AG04450 (cell line): ENCODE measurements at places on chromosomes 12 and 14. TPM values are rescaled to one million over a fixed set of nuclear protein-coding genes. Genes with fewer than 3 reads are reported as not detected.

The KRT73 gene
- not detected in 2 replicates for polyA plus RNA-seq

The NTS gene
- 0.20 TPM in 1 of 2 replicates, not detected in the other for polyA plus RNA-seq

The PUS7L gene
- 9.1 and 15.2 TPM in 2 replicates for polyA plus RNA-seq

The RPL10L gene
- polyA plus RNA-seq = not detected in 2 replicates

The SLC22A17 gene
- polyA plus RNA-seq = 17.4 and 27.0 TPM in 2 replicates

The SYT10 gene
- not detected in 2 replicates for polyA plus RNA-seq

The BICDL1 gene
- polyA plus RNA-seq = not detected in 2 replicates

The PIWIL1 gene
- not detected in 2 replicates for polyA plus RNA-seq

The CLEC9A gene
- polyA plus RNA-seq = not detected in 2 replicates

The KRT71 gene
- not detected in 2 replicates for polyA plus RNA-seq

The KRT6C gene
- not detected in 2 replicates for polyA plus RNA-seq

The PMEL gene
- polyA plus RNA-seq = 1.6 and 2.2 TPM in 2 replicates

The IL26 gene
- not detected in 2 replicates for polyA plus RNA-seq

The ZNF410 gene
- polyA plus RNA-seq = 54.5 and 55.3 TPM in 2 replicates

The EIF2S1 gene
- polyA plus RNA-seq = 105 and 149 TPM in 2 replicates

The IAPP gene
- polyA plus RNA-seq = not detected in 2 replicates

The CLEC4E gene
- polyA plus RNA-seq = not detected in 2 replicates

The FAR2 gene
- 3.2 and 3.4 TPM in 2 replicates for polyA plus RNA-seq

The C12orf54 gene
- not detected in 2 replicates for polyA plus RNA-seq

The LRCOL1 gene
- 0.11 and 0.35 TPM in 2 replicates for polyA plus RNA-seq

The DBX2 gene
- not detected in 2 replicates for polyA plus RNA-seq

The FAM177A1 gene
- 44.1 and 54.0 TPM in 2 replicates for polyA plus RNA-seq

The TMPO gene
- 31.2 and 49.1 TPM in 2 replicates for polyA plus RNA-seq

The CNIH1 gene
- polyA plus RNA-seq = 248 and 254 TPM in 2 replicates

The KRT3 gene
- polyA plus RNA-seq = not detected in 2 replicates

The CPSF6 gene
- 42.8 and 49.5 TPM in 2 replicates for polyA plus RNA-seq

The FAM181A gene
- not detected in 2 replicates for polyA plus RNA-seq

The SERPINA10 gene
- not detected in 2 replicates for polyA plus RNA-seq

The KIF21A gene
- polyA plus RNA-seq = 0.94 and 1.4 TPM in 2 replicates

The CLEC4D gene
- not detected in 2 replicates for polyA plus RNA-seq

The RNF34 gene
- 47.4 and 55.3 TPM in 2 replicates for polyA plus RNA-seq

The LRRC10 gene
- not detected in 2 replicates for polyA plus RNA-seq

The RNASE3 gene
- polyA plus RNA-seq = not detected in 2 replicates

The KRT86 gene
- 0.04 TPM in 1 of 2 replicates, not detected in the other for polyA plus RNA-seq

The EMP1 gene
- polyA plus RNA-seq = 209 and 257 TPM in 2 replicates

The TAS2R50 gene
- 0.21 and 0.24 TPM in 2 replicates for polyA plus RNA-seq

The SLCO1B1 gene
- not detected in 2 replicates for polyA plus RNA-seq
